ENCODE measurements at places on chromosomes 5 and 9.

GRCh38 chr5:108136493-108136892 lies 245.4 kb downstream of the FBXL17 start:
- DNase-seq = peak; percentile 40

- no peak for DNase-seq
Measured at GRCh38 chr9:72274441-72274840, 90.6 kb downstream of the ZFAND5 start.

- DNase-seq = no peak
Measured at GRCh38 chr5:157915638-157916037, 56.7 kb upstream of the CLINT1 start.

GRCh38 chr5:82397741-82398320 lies 119.7 kb upstream of the RPS23 start:
- no peak for DNase-seq

DNA sequence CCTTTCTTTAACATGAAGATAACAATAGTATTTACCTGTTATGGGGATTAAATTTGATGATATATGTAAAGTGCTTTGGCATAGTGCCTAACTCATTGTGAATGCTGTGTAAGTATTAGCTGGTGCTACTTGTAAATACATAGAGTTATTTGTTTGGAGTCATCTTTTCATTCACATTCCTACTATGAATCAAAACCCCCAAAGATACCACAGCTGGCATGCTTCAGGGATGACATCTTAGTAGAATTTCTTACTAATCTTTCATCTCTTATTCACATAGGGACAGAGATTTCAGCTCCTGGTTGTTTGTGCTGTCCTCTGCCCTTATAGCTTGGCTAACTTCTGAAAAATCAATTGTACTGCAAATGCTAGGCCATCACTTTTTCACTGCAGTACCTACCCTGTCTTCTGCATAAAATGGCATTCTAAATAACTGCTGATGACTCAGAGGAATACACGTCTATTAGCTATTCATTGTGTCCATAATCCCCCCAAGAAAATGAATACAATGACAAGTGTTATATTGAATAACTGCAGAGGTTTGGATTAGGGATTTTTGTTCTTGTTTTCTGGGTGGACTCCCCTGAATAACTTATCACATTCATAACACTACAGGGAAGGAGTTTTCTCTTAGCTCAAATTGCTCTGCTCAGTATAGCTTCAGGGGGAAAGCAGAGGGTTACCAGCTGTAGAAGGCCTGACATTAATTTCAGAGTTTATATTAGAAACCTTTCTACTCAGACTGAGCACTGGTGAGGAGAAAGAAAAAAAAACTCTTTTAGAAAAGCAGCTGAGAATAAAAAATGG lies 192.2 kb upstream of the C9orf72 start:
- no peak for DNase-seq
